ENCODE measurements at places on chromosomes 3 and 15.
A peak's percentile ranks its signal among the peaks of the same experiment; 100 is the strongest.

- no peak for DNase-seq
Observed at GRCh38 chr15:100252359-100252758, 89.4 kb downstream of the ADAMTS17 start.

GRCh38 chr15:35722501-35722900, 176.5 kb upstream of the DPH6 start:
- peak; percentile 17 for DNase-seq

DNA sequence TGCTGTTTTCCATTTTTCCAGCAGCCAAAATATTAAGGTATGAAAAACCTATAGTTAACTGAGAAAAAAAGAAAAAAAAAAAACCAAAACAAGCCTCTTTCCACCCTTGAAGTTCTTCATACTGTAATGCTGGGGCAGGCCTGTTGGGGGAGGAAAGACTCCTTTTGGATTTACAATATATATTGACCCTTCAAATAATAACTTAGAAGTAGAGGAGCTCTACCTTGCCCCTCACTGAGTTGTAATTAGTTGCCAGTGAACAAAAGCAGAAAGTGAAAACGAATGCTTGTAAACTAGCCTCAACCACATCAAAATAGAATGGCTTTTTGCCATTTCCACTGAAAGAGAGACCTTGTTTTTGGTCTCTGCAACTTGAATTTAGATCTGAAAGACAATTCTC, 326.6 kb downstream of the NR2F2 start:
- DNase-seq: no peak

- no peak for DNase-seq
Observed at GRCh38 chr3:21229426-21230135, 521.4 kb downstream of the ZNF385D start.

DNA sequence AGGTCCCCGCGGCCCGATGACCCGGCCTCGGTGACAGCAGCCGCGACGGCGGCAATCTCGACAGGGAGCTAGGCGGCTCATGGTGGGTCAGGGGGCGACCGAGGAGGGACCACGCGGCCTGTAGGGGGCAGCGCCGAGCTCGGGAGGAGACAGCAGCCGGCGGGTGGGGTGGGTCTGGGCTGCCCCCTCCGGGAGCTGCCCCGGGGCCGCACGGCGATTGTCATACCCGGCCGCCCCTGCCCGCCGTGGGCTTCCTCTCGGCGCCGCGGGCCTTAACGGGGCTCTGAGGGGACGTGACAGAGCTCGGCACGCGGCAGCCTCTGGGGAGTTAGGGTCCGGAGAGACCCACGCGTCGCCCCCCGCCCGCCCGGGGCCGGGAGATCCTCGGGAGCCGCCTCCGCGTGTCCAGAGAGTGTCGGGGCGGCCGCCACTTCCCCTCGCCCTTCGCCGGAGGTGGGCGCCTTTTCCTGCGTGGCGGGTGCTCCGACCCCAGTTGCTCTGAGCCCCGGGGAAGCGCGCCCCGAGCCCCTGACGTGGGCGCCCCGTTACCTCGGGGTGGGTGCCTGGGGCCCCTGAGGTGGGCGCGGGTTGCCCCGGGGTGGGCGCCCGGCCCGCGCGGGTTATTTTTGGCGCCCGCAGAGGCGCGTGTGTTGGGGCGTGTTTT, 539 bp upstream of the PLCL2 start:
- no peak for DNase-seq

DNA sequence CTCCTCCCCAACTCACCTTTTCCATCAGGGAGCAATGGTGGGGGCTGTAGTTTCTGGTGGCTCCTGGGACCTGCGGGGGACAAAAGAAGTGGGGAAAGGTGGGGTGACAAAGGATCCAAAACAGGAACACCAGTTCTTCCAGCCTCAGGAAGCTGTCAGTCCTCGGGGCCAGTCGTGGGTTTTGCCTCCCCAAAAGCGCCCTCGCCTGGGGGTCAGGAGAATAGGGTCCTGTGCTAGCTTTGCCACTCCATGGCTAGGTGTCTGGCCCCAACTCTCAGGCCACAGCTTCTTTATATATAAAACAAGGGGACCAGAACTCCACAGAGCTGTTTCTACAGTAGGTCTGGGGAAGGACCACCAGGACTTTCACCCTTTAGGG, 4.0 kb downstream of the CCDC9B start:
- DNase-seq: no peak

GRCh38 chr3:98323425-98323824, 30.2 kb upstream of the OR5K4 start:
- no peak for DNase-seq

DNA sequence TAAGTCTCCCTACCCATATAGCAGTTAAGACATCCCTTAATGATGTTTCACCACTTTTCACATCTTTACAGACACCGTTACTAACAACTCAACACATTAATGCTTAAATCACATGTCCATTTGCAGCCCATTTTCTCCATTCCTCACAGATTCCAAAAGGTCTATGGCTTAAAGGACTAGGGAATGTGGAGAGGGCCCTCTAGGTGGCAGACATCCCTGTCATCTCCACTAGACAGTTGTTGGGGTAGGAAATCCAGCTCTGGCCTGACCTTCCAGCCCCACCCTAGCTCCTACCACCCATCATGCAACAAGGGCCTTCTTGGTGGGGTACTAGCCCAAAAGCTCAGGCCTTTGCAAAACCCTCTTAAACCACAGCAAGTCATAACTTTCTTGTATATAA, 25.2 kb downstream of the CPEB1 start:
- DNase-seq: no peak

- no peak for DNase-seq
Observed at GRCh38 chr3:71489315-71489761, 94.2 kb downstream of the FOXP1 start.

DNA sequence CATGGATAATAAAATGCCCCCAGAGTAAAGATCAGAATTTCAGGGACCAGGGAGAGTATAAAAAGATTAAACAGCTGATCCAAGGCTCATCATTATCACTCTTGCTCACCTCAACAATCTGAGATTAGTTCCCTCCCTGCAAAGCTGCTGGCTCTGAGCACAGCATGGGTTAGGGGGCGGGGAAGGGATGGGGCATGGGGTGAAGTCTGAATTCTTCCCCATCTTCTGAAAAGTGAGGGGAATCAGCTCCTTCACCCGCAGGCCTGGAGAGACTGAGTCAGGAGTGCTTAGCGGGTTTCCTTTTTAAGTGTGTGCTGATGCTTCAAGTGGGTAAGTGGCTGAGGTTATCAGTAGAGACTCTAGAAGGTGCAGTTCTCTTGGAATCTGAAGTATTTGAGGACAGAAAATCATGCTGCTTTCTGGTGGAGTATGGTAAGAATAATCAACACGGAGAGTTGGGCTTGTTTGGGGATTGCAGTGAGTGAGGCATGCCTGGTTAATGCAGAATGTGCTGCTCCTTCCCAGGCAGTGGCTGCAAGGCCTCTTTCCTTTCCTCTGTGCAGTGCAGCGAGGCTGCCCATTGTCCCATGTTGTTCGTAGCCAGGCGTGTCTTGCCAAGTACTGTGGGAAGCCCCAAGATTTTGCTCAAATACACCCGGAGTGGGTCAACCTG, 59.2 kb upstream of the TRAK1 start:
- DNase-seq: no peak

DNA sequence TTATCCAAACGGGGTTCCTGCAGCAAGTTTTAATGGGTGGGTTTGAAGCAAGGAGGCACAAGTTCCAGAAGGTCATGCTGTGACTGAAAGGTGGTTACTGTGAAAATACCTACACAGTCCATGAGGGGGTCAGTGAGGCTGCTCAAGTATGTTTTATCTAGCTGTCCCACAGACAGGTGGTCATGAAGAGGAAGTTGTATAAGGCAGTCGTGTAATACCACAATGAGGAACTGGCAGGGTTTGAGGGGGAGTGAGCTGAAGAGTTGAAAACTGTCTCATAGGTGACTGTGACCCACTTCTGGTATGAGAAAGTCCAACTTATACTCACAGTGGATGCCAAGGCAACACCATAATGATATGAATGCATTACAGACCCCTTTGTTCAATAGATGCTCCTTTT, 856.8 kb downstream of the OTOL1 start:
- no peak for DNase-seq

DNA sequence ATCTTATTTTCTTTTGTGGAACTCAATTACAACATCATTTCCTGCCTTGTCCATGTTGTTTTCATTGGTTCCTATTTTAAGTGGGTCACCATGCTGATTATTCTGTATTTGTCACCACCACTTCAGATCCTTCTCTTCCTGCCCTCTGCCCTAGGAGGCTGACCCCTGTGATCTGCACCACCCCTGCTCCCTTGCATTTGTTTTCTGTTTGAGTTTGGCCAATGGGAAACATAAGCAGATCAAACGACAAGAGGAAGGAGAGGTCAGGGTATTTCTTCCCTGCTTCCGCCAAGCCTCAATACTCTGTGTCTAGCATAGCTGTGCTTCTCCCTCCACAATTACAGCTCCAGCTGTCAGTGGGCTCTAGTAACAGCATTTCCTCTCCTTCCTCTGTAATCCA, 71.6 kb downstream of the IMPG2 start:
- no peak for DNase-seq

DNA sequence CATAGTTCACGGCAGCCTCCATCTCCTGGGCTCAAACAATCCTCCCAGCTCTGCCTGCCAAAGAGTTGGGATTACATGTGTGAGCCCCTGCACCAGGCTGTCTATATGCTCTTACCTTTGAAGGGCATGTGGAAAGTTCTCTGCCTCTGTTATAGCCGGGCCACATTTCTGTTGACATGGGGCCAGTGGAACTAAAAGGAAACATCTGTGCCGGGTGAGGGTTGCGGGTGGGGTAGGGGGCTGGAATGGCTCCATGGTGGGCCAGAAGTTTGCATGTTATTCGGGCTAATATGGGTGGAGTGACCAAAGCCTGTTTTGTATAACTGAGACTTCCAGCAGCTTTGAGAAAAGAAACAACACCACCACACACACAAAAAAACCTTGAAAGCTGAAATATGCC, 8.3 kb upstream of the CLEC3B start:
- DNase-seq: no peak

- DNase-seq: peak; percentile 99
Observed at GRCh38 chr3:178084938-178085816, 451.1 kb upstream of the KCNMB2 start.

GRCh38 chr15:66704019-66704802, 2.2 kb downstream of the SMAD6 start:
- no peak for DNase-seq

DNA sequence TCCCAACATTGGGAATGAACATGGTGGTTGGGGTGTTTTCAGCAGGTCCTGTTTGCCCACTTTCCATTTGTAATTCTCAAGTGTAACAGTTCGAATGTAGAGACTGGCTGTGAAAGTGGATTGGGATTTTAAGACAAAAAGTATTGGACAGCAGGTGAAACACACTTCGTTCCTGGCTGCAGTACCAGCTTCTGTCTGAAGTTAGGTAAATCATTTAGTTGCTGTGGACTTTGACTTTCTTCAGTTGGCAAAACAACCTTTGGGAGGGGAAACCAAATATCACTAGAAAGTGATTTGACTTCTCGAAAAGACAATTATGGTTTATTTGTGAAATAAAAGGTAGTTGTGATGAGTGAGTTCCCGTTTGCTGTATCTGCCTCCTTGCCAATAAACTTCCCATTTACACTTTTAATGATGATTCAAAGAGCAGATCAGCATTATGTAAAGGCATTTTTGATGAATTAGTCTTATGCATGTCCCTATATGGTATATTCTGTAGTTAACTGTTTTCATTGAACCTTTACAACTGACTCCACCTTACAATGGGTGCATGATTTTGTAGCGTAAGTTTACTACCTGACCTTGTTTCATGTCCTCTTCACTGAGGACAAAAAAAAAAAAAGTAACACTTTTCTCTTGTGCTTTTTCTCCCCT, 34.0 kb downstream of the FNDC3B start:
- no peak for DNase-seq

DNA sequence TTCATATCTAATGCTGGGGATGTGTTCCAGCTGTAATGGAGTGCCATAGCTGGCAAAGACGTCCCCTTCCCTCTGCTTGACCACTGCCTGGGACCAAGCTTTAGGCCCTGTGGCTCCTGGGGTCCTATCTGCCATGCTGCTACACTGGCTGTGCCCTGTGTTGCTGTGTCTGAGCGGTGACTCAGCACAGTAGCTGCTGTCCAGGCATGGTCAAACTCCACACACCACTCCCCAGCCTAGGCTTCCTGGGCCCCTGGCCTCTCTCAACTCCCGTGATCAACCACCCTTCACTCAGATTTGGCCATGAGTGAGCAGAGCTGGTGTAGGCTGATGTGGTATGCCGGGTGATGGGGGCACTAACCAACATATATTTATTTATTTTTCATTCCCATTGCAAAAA, 27.0 kb downstream of the EPHB1 start:
- no peak for DNase-seq

- DNase-seq: no peak
Observed at GRCh38 chr15:70629735-70630273, 133.6 kb downstream of the UACA start.

GRCh38 chr3:130340766-130341165, 4.7 kb upstream of the COL6A5 start:
- DNase-seq: no peak

GRCh38 chr3:143429628-143430514, 310.3 kb downstream of the CHST2 start:
- DNase-seq: no peak

DNA sequence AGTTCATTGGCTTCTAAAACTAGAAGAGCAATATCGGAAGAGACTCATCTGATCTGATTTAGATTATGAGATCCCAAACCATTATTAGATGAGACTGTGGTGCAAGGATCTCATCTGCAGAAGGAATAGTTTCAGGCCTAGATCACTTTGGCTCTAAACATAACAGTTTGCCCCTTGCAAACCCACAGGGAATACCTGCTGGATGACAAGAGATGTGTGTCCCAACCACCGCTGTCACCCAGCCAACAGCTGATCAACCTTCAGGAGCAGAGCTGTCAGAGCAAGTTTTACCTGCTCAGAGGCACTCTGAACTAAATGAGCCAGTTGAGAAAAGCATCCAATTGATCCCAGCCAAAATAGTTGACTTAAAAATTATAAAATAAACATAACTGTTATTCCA, 64.0 kb upstream of the ST3GAL6 start:
- DNase-seq: no peak

DNA sequence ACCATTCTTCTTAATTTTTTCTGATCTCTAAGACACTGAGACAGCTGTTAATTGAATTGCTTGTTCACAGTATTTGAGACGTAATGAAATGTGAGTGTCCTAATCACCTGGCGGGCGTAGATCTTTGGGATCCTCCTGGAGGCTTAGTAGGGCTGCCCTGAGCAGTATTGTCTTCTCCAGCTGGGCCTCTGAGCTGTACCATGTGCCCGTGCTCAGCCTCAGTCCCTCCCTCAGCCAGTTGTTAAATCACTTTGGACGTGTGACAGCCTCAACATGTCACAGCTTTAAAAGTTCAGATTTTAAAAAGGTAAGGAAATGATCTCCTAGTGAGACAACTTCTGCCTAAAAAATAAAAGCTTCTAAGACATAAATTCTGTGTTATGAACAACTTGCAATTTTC, 35.5 kb downstream of the IGF1R start:
- no peak for DNase-seq

GRCh38 chr3:14404186-14404585, 1.8 kb downstream of the SLC6A6 start:
- DNase-seq: no peak

GRCh38 chr3:4531478-4532025, 38.4 kb downstream of the ITPR1 start:
- no peak for DNase-seq

GRCh38 chr15:50189633-50190032, 7.6 kb downstream of the SLC27A2 start:
- DNase-seq: no peak

Data from NCI-H2081 (cell line).